ENCODE measurements at places on chromosomes 6 and 20.
A peak's percentile ranks its signal among the peaks of the same experiment; 100 is the strongest.

DNA sequence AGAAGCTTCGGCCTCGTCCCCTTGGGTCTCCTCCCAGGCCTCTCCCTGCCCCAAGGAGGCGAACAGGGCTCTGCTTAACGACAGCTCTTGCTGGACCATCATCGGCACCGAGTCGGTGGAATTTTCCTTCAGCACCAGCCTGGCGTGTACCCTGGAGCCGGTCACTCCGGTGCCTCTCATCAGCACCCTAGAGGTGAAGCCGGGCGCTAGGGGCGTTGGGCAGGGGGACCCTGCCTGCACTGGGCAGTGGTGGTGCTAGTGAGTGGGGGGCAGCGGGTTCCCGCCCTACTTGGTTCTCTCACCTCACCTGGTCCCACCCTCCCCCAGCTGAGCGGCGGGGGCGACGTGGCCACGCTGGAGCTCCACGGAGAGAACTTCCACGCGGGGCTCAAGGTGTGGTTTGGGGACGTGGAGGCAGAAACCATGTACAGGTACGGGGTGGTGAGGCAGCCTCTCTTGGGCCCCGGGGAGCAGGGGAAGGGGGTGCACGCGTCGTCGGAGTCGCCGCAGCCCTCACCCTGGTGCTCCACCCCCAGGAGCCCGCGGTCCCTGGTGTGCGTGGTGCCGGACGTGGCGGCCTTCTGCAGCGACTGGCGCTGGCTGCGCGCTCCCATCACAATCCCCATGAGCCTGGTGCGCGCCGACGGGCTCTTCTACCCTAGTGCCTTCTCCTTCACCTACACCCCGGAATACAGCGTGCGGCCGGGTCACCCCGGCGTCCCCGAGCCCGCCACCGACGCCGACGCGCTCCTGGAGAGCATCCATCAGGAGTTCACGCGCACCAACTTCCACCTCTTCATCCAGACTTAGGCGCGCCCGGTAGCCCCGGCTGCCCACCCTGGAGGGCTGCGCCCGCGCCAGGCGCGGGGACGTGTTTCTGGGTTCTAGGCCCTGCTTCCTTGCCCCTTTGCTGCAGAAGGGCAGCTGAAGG lies 8.3 kb upstream of the MATN4 start:
- DNase-seq = no peak

DNA sequence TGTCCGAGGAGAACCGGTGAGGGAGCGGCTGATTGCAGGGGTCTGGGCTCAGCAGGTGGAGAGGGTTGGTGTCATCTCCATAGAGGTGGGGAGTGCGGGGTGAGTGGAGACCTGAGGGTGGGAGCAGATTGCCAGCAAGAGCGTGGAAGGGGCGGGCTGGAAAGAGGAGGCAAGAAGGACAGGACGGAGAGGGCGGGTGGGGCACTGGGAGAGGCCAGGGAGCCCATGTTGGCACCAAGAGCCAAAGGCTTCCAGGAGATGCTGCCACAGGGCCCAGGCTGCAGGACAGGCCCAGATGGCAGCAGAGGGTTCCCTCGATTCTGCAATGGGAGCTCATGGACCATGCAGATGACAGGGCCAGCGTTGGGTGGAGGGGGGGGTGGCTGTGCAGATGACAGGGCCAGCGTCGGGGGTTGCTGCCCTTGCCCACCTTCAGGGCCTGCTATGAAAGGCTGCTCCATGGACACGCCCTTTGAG lies 105.4 kb downstream of the TMEM242 start:
- DNase-seq = no peak

GRCh38 chr6:170251776-170252571 lies 38.9 kb downstream of the DLL1 start:
- no peak for DNase-seq

DNA sequence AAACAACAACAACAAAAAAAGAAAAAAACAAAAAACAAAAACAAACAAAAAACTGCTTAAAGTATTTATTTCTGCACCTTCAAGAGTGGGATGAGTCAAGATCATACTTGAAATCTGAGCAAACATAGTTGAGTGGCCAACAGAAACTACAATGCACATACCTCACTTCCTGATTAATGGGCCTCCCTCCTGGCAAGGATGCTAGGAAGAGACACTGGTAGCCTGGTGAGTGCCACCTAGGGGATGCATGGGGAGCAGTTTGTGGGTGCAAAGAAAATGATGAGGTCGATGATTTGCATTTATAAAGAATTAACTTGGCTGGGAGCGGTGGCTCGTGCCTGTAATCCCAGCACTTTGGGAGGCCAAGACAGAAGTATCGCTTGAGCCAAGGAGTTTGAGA lies 808.1 kb downstream of the MAFB start:
- DNase-seq = no peak

- DNase-seq = no peak
Measured at GRCh38 chr6:13629459-13630116, 14.5 kb downstream of the NOL7 start.

- no peak for DNase-seq
Measured at GRCh38 chr20:34618676-34619075, 58.2 kb downstream of the PIGU start.

GRCh38 chr6:18245642-18246041 lies 18.7 kb downstream of the DEK start:
- no peak for DNase-seq

DNA sequence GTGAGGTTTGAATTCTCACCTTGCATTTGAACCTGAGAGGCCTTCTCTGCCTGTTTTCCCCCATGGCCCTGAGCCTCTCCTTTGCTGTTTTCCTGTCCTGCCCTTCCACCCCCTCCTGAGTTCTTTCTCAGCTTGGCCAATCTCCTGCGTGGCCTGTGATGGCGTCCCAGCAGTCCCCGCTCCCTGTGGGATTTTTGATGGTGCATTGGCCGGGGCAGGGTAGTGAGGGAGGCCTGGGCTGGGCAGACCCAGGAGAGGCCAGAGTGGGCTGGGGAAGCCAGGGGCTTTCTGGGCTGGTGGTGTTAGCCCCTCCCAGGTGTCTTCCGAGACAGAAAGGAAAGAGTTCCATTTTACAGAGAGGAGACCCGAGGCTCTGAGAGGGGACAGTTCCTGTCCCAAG lies 6.3 kb downstream of the CEBPB start:
- no peak for DNase-seq

GRCh38 chr20:33291830-33292355 lies 8.9 kb downstream of the BPIFB1 start:
- peak; percentile 82 for DNase-seq

Measured in GM13976 (cell line).